HTR-8/SVneo (cell line): ENCODE measurements at places on chromosomes 6 and 20.

DNA sequence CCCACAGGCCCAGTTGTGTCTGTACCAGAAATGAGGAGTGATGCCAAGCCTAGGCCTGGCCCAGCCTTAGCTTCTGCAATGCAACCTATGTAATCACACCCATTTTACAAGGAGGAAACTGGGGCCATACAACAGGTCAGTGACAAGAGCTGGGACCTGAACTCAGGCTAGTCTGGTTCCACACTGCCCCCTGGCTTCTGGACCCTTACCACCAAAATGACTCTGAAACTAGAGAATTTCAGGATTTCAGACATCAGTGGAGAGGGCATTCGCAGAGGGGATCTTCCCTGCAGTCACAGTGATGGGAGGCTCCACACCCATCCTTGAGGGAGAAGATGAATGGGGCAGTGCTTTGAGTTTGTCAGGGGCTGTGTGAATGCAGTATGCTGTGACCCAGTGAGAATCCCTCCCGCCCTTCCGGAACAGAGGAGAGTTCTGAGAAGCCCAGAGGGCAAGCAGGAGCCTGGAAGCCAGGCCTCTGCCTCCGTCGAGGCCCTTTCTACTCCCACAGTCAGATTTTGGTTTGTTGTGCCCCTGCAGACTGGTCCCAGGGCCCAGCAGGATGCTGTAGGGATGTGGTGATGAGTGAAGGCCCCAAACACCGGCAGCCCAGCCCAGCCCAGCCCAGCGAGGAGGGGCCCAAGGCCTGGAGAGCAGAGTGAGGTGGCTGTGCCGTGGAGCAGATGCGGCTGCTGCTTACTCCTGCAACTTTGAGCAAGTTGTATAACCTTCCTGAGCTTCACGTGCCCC, 48.1 kb upstream of the MYL9 start:
- no peak for DNase-seq

GRCh38 chr20:50217207-50217949, 26.7 kb downstream of the CEBPB start:
- no peak for DNase-seq

DNA sequence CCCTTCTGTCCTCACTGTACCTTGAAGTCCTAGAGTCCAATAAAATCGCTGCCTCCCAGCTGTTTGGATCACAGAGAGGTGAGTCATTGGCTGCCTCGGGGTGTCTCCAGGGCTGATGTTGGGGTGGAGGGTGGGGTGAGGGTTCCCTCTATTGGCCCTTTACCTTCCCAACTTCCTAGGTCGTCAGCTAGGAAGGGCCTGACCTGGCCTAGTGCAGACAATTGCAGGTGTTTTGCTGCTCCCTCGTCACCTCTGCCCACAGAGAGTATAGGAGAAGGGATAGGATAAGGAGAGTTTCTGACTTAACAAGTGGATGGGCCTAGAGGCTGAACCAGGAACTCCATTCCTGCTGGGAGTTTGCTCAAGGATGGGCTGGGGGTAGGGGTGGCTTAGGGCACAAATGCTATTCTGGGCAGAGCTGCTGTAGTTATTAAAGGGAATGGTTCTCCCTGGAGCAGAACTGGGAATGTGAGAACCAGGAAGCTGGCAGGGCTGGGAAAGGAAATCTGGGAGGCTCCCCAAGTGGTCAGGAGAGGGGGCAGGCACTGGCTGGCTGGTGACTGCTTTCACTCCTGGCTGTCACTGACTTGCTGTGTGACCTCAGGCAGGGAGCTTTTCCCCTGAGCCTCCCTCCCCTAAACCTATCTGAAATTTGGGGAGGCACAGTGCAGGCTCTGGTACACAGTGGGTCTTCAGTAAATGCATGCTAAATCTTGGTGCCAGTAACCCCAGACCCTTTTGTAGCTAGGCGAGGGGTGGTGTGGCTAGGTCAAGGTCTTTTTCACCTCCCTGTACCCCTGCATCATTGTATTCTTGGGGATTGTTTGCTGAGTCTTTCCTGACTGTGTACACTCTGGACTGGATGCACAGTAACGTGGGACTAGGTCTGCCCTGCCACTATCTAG, 1.5 kb downstream of the TP53INP2 start:
- no peak for DNase-seq

- DNase-seq, result no peak
Observed at GRCh38 chr6:36563237-36563927, 16.1 kb upstream of the STK38 start.

DNA sequence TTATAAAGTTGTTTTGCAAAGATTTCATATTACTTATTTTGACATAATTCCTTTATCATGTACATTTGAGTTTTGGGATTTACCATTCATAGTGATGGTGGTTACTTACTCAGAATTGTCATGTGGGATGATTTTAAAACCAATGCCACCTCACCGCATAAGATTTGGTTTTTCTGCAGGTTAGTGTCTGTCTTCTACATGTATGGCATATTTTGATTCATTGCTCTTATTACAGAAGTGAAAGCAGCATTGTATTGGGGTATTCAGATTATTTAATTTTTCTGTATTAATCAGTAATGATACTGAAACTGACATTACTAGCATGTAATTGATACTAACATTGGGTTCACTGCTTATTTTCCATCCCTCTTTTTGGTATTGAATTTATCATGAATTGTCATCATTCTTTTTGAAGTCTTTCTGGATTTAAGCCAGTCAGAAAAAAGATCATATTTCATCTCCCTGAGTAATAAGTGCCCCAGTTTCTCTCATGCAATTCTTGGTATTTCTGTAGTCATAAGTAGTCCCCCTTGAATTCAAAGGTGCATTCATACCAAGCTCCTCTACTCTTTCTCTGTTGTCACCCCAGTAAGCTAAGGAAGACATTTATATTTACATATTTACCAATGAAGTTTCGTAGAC, 176.6 kb downstream of the BCKDHB start:
- no peak for DNase-seq

DNA sequence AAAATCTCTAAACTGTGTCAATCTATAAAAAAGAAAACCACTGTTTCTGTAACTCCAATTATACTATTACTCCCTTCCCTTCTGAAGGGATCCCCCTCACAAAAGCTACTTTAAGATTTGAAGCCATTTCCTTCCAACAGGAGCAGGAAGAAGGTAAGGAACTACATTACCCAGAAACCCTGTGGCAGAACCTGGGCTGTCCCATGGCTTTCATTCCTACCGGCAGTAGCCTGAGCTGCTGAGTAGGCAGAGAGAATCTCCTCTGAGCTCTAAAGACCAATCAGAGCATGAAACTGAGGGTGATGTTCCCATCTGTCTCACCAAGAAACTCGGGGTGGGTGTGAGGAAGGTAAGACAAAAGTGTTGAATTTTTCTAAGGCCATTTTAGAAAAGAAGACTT, 108.0 kb upstream of the LRFN2 start:
- DNase-seq, result peak; percentile 30

- no peak for DNase-seq
Observed at GRCh38 chr6:56440551-56440981, 193.2 kb upstream of the COL21A1 start.

DNA sequence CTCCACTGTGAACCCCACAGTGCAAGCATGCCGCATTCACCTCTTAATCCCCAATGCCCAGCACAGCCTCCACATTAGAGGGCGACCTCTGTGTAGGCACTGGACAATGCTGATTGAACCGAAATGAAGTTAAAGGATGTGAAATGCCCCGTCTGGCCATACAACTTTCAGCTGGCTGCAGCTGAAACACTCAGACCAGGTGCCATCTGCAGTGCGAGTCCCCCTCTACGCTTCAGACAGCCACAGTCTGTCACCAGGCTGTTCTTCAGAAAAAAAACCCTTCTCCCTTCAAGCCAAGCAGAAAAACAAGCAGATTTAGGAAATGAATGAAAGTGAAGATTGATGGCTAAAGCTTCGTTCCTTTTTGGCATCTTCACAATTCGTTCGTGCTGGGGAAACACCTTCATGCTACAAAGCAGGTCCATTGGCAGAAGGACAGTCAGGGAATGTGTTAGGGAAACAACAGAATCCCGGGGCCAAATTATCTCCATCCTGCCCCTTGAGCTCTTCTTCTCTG, 44.7 kb downstream of the TNFAIP3 start:
- no peak for DNase-seq

GRCh38 chr6:107750176-107750797, 73.8 kb downstream of the SCML4 start:
- DNase-seq, result no peak

DNA sequence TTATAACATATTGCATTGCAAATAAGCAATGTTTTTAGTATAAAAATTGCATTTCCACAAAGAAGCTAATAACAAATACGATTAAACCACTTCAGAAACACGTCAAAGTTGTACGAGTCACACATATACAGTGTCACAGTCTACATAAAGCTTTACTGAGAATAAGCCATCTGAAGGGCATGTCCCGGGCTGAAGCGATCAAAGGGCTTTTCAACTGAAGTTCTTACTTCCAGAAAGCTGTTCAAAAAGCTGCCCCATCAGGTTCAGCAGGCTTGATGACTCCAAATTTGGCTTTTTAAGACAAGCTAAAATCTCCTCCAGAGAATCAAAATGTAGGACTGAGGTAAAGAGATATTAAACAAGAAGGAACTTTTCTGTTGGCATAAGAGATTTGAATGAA, 37.5 kb upstream of the HAO1 start:
- DNase-seq, result no peak

DNA sequence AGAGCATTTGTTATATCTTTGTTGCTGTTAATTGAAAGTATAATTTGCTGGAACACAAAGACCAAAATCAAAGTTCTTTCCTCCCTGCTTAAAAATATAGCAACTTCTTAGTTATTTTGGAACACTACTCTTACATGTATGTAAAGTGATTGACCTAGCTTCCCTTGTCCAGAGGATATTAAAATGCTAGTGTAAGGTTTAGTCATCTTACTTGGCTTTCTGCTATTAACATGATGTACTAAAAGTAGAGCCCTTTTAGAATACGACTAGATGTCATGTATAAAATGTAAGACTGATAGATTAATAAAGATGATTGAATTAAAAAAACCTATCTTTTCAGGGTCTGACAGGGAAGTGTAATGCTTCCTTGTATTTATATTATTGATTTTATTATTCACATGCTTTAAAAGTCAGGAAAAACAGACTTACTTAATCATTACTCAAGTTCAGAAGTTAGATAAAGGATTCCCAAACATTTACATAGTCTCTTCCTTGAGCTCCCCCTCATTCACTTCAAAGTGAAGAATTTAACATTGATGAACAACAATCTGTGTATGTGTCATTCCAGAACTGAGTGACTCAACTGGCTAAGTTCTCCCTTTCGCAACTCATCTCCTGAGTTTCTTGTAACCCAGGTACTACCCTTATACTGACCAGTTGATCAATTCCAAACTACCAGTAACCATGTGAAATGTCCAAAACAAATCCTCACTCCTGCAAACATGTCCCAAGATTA, 50.9 kb downstream of the BTBD9 start:
- peak; percentile 5 for DNase-seq
